ENCODE measurements at places on chromosomes 3 and 15.

- peak; percentile 40 for DNase-seq
Measured at GRCh38 chr15:98442379-98442833, 205.9 kb upstream of the IGF1R start.

- DNase-seq: no peak
Measured at GRCh38 chr15:60134609-60135008, 130.5 kb downstream of the FOXB1 start.

DNA sequence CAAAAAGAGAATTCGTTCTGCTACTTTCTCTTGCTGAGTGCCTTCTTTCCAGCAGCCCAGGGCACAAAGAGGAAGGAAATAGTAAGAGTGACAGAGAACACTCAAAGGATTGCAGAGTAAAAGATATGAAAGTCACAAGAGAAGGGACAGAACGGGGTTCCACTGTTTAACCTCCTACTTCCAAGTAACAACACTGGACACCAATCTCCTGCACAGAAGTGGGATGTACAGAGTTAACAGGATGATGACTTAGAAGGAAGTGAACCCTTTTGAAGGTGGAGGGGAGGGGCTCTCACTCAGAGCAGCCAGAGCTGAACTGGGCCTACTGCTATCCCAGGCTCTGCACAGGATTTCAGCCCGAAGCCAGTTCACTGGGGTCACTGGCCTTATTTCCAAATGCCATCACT, 130.1 kb upstream of the PRICKLE2 start:
- no peak for DNase-seq

DNA sequence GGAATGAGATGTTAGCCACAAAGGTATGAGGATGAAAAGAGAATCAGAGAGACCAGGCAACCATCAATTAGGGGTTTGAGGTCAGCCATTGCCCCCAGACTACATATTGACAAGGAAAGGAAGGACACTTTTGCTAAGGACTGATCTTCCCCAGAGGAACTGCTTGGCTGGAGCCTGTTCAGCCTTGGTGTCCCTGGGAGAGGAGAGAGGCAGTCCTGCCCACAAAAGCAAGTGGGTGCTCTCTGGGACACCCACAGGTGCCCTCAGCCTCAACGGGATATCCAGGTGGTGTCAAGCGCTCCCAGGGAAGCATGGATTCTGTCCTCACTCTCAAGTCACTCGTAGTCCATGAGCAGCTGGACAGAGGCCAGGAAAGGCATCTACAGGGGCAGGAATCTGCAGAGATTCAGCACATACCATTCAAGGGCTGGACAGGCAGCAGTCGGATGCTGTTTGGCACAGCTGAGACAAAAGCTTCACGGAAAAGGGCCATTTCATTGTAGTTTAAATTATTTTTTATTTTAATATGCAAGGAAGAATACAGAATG, 166.2 kb downstream of the UACA start:
- DNase-seq: no peak

- DNase-seq: no peak
Measured at GRCh38 chr3:121757812-121758545, 8.4 kb upstream of the GOLGB1 start.

GRCh38 chr15:67825881-67826716, 790 bp downstream of the SKOR1 start:
- DNase-seq: no peak

- no peak for DNase-seq
Measured at GRCh38 chr15:87779746-87780145, 476.8 kb downstream of the NTRK3 start.

DNA sequence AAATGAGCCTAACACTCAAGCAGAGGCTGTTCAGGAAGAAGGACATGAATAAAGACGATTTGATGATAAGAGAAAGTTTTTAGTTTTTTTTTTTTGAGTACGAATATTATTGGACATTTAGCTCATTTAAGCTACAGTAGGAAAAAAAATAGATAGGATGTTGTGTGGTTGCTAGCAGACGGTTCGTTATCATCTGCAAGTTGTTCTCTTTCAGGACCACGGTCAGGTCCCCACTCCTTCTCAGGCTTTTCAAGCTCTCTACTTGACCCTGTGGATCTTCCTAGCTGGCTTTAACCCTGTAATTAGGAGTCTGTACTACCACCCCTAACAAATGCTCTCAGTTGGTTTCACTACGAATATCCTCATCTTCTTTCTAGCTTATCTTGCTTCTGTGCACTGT, 1.1 kb downstream of the KCNH8 start:
- no peak for DNase-seq

DNA sequence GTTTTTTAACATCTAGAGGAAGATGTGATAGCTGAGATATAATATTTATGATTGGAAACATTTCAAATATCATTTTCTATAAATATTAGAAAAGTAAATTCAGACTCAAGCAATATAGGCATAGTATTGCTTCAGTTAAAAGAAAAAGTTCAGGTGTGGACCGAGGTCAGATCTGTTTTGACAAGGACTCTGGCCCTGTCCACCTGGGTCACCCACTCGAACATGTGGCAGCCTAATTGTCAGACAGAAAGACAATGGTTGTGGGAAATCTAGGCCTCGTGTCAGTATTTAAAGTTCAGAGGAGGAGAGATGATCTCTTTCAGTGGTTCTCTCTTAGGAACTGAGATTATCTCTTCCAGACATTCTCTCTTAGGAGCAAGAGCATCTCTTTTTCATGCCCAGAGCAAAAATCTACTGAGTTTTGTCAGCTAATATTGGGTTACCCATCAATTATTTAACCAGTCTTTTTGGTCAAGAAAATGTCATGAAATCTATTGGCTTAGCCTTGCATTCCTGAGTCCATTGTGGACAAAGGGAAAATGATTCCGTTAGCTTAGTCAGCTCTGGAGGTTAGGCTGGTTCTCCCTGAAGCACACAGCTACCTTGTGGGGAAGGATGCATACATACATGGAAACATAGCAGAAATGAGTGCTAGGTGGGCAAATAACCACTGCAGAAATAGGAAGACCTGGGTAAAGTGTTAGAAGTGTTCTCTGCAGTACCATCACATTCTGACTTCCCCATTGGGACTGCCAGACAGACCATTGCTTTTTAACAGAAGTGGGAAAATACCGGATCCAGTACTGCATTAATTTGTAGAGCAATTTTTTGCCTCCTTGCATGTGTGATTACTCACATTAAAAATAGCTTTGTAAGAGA, 343.3 kb downstream of the GRM7 start:
- DNase-seq: no peak

GRCh38 chr15:43483297-43484128, 9.4 kb downstream of the TP53BP1 start:
- DNase-seq: no peak

DNA sequence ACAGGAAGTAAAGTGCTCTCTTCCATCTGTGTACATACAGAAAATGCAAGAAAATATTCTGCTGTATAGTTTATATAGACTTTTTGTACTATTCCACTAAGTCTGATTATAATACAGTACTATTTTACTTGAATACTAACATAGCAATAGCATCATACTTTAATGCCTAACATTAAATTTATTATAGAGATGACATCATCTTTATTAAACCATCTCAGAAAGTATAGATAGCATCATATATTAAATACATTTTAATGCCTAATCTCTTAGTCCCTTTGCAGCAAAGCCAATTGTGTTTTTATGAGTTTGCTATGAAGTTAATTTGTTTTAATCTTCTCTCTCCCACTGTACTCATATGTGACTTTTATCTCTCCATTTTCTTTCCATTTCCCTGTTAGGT, 39.7 kb upstream of the ZDHHC23 start:
- DNase-seq: no peak

- no peak for DNase-seq
Measured at GRCh38 chr15:51970132-51970817, 1.3 kb downstream of the LEO1 start.

DNA sequence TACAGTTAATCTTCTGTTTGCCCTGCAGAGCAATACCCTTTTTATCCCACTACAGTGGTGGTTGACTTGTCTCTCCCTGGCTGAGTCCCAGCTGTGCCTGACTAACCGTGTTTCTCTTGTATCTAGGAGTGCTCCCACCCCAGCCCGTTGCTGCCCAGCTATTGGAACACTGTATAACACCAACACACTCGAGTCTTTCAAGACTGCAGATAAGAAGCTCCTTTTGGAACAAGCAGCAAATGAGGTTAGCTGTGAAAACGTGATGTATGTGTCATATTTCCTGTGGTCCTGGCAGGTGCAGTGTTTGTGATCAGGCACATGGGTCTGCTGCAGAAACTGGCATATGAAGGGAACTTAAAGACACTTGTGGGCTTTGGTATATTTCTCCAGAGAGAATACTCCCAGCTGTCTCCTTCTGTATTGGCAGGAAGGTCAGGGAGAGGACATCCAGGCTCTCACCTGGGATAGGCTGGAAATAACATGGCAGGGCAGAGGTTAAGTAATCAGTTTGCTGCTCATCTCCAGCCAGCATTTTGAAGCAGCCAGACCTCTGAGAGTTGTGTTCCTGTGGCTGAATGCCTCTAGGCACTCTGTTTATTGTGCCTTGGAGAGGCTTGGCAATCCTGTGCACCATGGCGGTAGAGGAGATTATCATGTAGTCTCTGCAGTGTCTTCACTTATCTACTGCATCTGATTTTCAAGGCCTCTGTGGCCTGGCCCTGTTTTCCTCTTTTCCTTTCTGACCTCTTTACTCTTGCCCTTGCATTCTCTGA, 34.8 kb downstream of the ATG7 start:
- DNase-seq: no peak

Data from tibial nerve (tissue), 4 donors.